PC-3 (cell line): ENCODE measurements at places on chromosomes 3 and 15.

GRCh38 chr15:51030649-51031316, 63.9 kb downstream of the TNFAIP8L3 start:
- peak; percentile 92 for DNase-seq

- DNase-seq = no peak
Measured at GRCh38 chr3:34934660-34935059, 704.7 kb upstream of the ARPP21 start.

DNA sequence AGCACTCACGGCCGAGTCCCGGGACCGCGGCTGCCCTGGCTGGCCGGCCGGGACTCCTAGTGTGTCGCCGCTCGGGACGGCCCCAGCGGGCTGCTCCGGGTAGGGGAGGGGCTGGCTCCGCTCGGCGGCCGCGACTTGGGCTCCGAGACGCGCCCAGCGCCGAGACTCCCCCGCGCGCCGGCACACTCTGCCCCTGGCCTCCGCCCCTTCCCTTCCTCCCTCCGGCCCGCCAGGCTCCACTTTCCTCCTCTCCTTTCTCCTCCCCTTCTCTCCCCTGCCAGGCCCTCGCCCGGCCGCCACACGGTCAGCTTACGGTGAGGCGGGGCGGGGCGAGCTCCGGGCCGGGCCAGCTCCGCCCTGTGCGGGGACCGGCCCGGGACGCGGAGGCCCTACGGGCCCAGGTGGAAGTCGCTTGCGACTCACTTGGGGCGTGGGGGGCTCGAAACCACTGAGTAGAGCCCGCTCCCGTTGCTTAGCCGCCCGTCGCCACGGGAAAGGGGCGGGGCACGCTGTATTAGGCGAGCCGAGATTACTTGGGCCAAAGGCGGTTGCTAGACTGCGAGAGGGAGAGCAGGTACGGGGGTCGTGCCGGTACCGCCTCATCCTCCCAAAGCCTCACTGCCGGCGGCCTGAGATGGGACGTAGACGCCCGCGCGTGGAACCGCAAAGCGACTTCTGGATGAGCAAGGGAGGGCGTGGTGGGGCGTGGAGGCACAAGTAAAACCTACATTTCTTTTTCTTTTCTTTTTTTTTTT, at the start of gene ITGB5:
ITGB5 (minus strand) TSS at position 189 of the 755 bp plus-strand sequence. CDS start 365 bp downstream, outside the sequence.
- DNase-seq = peak; percentile 70

DNA sequence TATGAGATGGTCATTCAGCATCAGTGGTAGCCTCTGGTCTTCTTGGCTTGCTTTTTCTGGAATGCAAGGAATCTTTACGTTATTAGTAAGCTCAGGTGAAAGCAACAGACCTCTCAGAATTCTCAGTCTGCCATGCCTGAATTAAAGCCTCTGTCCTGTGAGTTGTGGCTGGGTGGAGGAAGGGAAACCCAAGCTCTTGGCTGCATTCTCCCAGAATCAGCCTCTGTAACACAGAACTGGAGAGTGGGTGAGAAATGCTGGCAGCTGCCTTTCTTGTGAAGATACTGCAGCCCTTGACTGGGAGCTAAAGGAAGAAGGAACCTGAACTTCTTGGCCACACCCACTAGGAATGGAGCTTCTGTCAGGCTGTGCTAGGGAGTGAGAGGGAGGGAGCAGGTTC, 505.8 kb downstream of the EPHA3 start:
- no peak for DNase-seq

- DNase-seq = peak; percentile 76
Measured at GRCh38 chr3:15325228-15325627, 7.2 kb downstream of the SH3BP5 start.

GRCh38 chr3:43023066-43023465, 44.0 kb downstream of the GASK1A start:
- DNase-seq = no peak

DNA sequence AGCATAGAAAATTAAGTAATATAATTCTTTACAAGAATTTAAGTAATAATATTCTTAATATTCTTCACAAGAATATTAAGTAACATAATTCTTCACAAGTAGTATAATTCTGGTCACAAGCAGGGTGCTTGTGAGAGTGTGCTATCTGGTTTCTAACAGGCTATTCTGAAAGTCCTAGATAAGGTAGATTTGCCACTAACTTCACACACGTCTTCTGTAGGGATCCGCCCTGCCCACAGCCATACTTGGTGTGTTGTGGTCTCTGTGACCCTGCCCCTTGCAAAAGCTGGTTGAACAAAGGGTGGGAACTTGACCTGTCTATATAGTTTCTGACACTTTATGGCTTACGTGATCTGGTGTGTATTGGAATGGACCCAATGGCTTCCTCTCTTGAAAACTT, 253.4 kb upstream of the MDFIC2 start:
- DNase-seq = no peak

- DNase-seq = peak; percentile 30
Measured at GRCh38 chr3:161925749-161926360, 429.2 kb downstream of the OTOL1 start.

DNA sequence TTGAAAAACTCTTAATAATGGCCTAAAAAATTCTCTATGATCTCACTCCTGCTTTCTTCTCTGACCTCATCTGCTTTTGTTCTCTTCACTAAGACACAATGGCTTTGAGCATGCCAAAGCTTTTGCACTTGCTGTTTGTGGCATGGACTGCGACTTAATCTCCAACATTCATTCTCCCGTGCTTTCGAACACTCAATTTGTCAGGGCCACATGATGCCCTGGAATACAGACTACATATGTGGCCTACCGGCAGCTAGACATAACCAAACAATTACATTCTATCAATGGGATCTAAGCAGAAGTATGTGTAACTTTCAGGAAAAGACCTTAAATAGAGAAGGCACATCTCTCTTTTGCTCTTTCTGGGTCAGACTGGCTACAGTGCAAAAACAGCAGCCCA, 506.5 kb downstream of the MAGI1 start:
- DNase-seq = no peak

- DNase-seq = no peak
Measured at GRCh38 chr3:48595075-48595525, at the start of gene COL7A1. TSS of gene COL7A1 (minus strand) at chr3:48595329. CDS start at chr3:48595159, 170 bp downstream.

DNA sequence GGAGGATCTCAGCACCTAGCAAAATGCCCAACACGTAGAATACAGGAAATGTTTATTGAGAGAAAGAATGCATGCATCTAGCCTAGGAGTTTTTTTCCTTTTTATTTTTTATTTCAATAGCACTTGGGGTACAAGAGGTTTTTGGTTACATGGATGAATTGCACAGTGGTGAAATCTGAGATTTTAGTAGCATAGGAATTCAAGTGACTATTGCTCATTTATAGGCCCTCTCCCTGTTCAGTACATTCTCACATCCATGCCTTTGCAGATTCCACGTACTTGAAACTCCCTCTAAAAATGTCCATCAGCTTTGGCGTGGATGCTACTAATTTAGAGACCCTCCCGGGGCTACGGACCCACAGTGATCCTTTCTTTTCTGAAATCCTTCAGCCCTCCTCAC, 61.7 kb upstream of the PIAS1 start:
- no peak for DNase-seq

GRCh38 chr3:183122257-183122932, 23.1 kb upstream of the MCCC1 start:
- DNase-seq = peak; percentile 86

- no peak for DNase-seq
Measured at GRCh38 chr15:42063122-42063848, 31.1 kb downstream of the PLA2G4D start.

- peak; percentile 26 for DNase-seq
Measured at GRCh38 chr15:70509731-70510143, 253.6 kb downstream of the UACA start.

GRCh38 chr3:8678751-8679150, 34.2 kb upstream of the SSUH2 start:
- DNase-seq = no peak

DNA sequence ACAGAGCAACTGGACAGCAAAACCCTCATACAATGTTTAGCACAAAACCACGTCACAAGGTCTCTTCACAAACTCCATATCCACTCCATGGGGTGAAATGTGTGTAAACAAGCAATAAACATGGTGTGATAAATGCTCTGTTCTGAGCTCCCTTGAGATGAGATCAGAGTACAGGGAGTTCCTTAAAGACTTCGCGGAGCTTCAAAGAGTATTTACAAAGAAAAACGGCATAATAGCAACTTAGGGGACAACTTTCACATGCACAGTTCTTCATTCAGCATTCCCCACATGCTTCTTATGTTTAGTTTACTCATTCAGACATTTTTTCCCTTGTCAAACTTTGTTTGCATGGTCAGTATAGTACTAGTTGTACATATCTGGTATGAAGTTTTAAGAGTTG, 52.5 kb upstream of the SUCLG2 start:
- no peak for DNase-seq

DNA sequence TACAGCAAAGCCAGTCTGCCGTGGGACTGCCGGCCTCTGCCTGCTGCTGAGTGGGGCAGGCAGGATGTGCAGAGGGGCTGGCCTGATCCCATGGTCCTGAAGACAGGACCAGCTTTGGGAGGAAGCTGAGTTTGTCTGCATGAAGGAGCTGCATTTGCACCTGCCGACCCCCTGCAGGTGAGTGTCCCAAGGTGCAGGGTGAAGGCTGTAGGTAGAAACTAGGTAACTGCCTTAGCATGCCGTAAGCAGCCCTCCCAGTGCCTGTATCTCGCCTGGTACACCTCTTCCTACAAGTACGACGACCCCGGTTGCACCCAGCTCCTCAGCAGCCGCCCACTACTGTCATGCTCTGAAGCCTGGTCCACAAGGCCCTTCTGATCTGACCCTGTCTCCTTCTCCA, 34.9 kb downstream of the AMOTL2 start:
- DNase-seq = no peak

DNA sequence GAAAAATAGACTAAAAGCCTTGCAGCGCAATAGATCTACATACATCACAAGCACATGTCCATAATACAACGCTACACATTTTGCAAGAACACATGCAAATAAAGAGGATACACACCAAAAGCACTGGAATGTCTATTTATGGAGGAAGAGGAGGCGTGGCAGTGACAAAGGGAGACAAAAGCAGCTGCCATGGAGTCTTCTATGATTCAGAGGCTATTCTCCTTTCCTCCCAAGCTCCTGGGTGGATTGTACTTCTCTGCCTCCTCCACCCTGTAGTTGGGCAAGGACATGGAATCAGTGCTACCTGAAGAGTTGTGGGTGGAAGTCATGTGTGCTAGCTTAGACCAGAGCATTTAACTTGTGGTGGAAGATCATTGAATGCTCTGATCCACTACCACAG, 57.9 kb upstream of the ABHD2 start:
- no peak for DNase-seq

- DNase-seq = peak; percentile 23
Measured at GRCh38 chr15:84582583-84583157, 18.1 kb upstream of the ZSCAN2 start.

- no peak for DNase-seq
Measured at GRCh38 chr3:136979204-136979603, 21.4 kb downstream of the IL20RB start.

DNA sequence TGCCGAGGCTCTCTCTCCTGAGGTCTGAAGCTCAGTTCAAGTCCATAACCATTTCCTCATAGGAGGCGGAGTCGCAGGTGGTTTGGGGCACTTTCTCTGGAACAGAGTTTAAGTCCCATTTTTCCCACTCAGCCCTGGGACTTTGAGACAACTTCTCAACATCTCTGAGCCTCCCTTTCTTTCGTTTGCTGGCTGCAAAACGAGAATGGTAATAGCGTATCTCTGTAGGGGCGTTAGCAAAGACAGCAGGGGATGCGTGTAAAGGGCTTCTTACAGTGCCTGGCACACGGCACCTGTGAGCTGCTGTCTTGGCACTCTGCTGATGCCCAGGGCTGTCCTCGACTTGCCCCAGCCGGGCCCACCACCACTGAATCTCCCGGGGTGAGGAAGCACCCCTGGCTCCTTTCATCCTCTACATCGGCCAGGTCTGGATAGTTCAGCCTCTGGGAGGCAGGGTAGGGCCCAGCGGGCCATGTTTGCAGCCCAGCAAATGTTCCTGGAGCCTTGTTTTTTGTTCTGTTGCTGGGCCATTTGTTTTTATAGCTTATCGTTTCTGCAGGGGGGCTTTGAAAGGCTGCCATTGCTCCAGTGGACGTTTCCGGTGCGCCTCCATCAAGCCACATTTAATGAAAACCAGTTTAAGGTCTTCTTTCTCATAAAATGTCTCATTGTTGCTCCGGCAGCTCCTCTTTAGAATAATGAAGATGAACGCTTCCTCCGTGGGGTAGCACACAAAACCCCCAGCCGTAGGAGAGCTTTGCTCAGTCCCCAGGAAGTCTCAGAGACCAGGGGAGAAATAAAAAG, 60.0 kb upstream of the WNT5A start:
- DNase-seq = no peak

DNA sequence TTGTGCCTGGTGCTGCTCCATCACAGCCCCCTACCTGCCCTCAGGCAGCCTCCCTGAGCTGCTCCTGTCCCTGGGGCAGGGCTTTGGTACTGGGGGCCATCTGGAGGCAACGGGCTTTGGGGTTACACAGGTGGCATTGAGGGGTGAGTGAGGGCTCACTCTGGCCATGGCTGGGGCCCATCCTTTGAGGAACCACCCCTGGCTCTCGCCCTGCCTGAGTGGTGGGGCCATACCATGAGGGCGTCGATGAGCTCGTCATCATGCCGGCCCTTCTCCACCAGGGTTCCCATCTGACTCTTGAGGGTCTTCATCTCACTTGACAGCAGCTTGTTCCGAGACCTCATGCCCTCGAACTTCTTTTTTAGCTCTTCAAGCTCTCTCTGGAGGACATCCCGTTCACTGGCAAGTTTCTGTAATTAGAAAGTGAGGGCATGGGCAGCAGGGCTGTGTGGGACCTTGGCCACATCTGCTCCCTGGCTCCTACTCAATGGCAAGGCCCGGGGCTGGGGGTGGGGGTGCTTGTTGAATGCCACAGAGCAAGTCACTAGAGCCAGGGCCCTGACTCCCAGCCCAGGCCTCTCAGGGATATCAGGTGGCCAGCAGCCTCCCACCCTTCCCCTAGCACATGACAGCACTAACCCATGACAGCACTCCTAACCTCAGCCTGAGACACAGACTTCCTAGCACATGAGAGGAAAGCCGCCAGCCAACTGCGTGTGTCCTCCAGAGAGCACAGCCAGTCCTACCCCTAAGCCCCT, 33.5 kb downstream of the CCDC13 start:
- no peak for DNase-seq

DNA sequence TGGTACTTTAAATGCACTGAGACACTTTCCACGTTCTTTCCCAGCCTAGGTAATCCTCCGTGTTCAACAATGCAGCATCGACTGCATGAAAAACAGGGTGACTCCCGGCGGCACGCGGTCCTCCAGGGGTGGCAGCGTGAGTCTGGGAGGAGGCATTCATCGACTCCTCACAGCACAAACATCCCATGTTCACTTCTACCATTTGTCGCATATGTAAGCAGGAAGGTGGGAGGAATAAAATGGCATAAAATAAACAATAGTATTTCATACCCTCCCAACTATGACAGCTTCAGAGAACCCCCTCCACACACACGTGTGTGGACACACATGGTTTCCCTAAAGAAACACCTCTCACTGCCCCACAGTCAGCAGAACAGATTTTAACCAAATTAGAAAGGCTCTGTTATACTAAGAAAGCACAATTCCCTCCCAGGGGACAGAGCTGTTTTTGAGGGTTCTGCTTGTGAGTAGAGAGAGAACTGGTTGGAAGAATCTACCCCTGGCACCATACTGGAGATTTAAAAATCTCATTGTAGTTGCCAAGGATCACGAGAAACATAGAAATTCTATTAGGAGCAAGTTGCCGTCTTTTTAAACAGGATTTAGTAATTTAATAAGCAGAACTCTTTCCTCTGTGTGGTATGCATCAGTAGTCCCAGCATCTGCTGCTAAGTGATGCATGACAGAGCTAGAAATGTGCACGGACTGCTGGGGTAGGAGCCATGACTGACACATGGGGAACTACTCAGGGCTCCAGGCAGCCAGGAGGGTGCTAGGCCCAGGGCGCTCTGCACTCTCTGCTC, 6.0 kb downstream of the FAM43A start:
- no peak for DNase-seq

- DNase-seq = no peak
Measured at GRCh38 chr3:46676601-46677410, 16.7 kb downstream of the ALS2CL start.
